Activated naive CD4-positive, alpha-beta T cell treated with anti-CD3 and anti-CD28 coated beads, Interleukin-2, amount 10 ng/mL, durations not matched to agents 7 days and 5 days (primary cell): ENCODE measurements at places on chromosomes 2 and 18.

GRCh38 chr2:127129937-127130336 lies 23.0 kb upstream of the BIN1 start:
- H3K27me3 ChIP-seq, result peaks cover 25% of the 10 kb centered on the region
- no peaks in the 10 kb centered on the region for H3K36me3 ChIP-seq
- H3K27ac ChIP-seq, result no peak overlapping the region

DNA sequence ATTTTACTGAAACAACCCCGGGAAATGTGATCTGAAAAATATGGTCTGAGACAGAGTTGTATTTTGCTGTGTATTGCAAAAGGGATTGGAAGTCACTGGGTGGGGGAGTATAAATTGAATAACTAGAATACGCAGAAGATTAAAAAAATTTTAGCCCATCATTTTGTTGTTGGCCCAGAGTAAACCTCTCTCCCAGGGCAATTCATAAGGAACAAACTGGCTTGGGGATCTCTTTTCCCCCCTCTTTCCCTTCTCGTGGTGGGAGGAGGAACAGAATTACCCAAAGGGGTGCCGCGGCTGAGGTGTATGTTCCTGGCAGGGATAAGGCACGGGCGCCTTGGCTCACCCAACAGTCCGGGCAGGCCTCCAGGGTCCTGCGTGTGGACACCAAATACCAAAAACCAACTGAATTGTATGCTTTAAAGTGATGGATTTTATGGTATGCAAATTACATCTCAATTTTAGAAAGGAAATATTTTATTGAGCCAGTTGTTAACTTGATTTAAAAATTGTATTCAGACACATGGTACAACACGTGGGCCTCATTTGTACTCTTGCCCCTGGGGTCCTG lies 121.2 kb upstream of the SPRED2 start:
- H3K27me3 ChIP-seq, result peaks cover 29% of the 10 kb centered on the region
- no peak for DNase-seq
- H3K4me1 ChIP-seq, result peaks cover 3% of the 10 kb centered on the region

DNA sequence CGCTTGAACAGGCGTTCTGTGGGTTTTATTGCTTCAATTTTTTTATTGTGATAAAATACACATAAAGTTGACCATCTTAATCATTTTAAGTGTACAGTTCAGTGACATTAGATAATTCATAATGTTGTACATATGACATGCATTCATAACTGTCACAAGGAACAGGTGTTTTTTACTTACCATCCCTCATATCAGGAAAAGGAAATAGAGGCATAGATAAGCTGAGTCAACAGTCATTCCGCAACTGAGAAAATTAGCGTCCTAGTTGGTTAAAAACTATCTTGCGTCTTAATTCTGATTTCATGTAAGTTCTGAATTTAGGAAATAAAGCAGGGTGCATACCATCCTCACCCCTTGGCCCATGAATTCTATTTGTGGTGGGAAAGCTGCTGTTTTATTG lies 36.5 kb downstream of the PLB1 start:
- DNase-seq, result no peak
- H3K27me3 ChIP-seq, result peaks cover 47% of the 10 kb centered on the region
- H3K27ac ChIP-seq, result no peak overlapping the region
- no peaks in the 10 kb centered on the region for H3K4me1 ChIP-seq
- no peak overlapping the region for H3K4me3 ChIP-seq
- no peaks in the 10 kb centered on the region for H3K36me3 ChIP-seq

DNA sequence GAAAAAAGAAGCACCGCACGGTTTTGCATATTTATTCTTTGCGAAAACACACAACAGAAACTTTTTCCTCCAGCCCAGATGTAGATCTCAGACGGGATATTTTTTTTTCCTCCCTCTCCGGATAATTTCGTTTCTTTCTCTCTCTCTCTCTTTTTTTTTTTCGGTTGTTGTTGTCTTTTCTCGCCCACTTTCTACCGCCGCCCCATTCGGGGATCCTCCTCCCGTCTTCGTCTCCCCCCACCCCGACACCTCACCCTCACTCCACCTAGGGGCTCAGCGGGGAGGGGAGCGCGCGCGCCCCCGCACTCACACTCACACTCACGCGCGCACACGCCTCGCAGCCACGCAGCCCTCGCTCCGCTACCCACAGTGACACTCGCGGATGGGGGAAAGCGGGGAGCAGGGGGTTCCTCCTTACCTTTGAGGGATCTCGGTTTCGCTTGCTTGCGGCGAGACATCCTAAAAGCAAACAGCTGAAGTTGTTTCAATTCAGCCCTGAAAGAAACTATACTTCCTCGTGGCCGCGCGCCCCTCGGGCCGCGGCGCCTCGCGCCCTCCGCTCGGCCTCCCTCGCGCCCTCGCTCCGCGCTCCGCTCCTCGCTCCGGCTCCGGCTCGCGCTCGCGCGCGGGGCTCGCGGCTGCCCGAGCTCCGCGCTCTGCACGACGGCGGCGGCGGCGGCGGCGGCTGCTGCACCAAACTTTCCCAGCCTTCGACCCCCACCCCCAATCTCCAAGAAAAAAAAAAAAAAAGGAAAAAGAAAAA lies 1.3 kb downstream of the ZNF521 start:
- peak; percentile 34 for DNase-seq
- peaks cover 59% of the 10 kb centered on the region for H3K27me3 ChIP-seq
- H3K4me1 ChIP-seq, result peaks cover 14% of the 10 kb centered on the region
- H3K27ac ChIP-seq, result peak overlapping the region; percentile 76
- H3K36me3 ChIP-seq, result peaks cover 4% of the 10 kb centered on the region

GRCh38 chr2:6556755-6557154 lies 309.0 kb downstream of the CMPK2 start:
- no peak overlapping the region for H3K4me3 ChIP-seq
- H3K27me3 ChIP-seq, result no peaks in the 10 kb centered on the region
- no peaks in the 10 kb centered on the region for H3K36me3 ChIP-seq
- no peak overlapping the region for H3K27ac ChIP-seq

DNA sequence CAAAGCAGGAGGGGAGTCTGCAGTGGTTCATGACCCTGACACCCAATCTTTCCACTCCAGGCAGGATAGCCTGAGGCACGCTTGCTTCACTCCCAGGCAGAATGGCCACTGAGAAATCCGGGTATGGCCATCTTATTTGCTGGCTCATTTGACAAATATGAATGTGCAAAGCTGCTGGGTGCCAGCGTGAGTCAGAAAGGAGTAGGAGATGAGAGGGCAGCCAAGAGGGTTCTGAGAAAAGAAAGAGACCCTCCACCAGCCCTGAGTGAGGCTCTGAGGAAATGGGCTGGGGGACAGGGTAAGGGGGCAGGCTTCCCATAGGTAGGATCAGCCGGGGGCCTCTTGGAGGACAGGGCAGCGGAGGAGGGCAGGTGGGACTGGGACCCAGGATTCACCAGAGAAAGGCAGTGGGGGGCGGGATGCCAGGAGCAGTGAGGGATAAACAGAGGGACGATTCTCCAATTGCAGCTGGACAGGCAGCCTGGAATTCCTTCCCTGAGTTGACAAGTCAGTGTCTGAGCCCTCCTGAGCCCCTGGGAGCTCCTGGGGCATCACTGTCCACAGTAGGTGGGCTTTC lies 15.2 kb downstream of the RAMP1 start:
- peaks cover 2% of the 10 kb centered on the region for H3K36me3 ChIP-seq
- H3K4me3 ChIP-seq, result no peak overlapping the region
- H3K27ac ChIP-seq, result no peak overlapping the region
- H3K27me3 ChIP-seq, result peaks cover 38% of the 10 kb centered on the region
- H3K4me1 ChIP-seq, result peaks cover 20% of the 10 kb centered on the region

- DNase-seq, result no peak
- H3K36me3 ChIP-seq, result no peaks in the 10 kb centered on the region
- H3K4me3 ChIP-seq, result no peak overlapping the region
- H3K4me1 ChIP-seq, result no peaks in the 10 kb centered on the region
- H3K27ac ChIP-seq, result no peak overlapping the region
- peaks cover 28% of the 10 kb centered on the region for H3K27me3 ChIP-seq
These were observed 96.9 kb downstream of the TGOLN2 start for GRCh38 chr2:85230679-85231467.

DNA sequence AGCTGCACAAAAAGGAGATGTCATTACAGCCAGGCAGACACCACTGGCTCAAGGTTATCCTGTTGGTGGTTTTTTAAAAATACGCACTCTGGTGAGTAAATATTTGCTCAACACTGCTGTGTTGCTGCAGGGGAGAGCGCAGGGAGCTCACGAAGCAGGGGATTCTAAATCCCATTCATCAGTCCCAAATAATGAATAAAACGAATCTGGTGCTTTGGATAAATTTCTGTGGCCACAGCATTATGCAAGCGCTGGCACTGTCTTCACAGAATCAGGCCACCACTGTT lies 256.2 kb downstream of the HDAC4 start:
- no peaks in the 10 kb centered on the region for H3K4me1 ChIP-seq
- H3K36me3 ChIP-seq, result peaks cover 63% of the 10 kb centered on the region
- no peak for DNase-seq
- no peak overlapping the region for H3K4me3 ChIP-seq
- no peaks in the 10 kb centered on the region for H3K27me3 ChIP-seq
- no peak overlapping the region for H3K27ac ChIP-seq
